Prostate gland (tissue), 2 donors: ENCODE measurements at places on chromosomes 6 and 20. TPM values are rescaled to one million over a fixed set of nuclear protein-coding genes. Genes with fewer than 3 reads are reported as not detected.

Gene STX11
- total RNA-seq: 1.4 TPM

Gene ATP6V1G2
- 0.36 TPM for total RNA-seq

Gene FYN
- 103 TPM for total RNA-seq

Gene ZNF337
- total RNA-seq: 20.3 TPM

Gene LRRC73
- total RNA-seq: 4.0 TPM

Gene NPEPL1
- total RNA-seq: 25.7 TPM

DNA sequence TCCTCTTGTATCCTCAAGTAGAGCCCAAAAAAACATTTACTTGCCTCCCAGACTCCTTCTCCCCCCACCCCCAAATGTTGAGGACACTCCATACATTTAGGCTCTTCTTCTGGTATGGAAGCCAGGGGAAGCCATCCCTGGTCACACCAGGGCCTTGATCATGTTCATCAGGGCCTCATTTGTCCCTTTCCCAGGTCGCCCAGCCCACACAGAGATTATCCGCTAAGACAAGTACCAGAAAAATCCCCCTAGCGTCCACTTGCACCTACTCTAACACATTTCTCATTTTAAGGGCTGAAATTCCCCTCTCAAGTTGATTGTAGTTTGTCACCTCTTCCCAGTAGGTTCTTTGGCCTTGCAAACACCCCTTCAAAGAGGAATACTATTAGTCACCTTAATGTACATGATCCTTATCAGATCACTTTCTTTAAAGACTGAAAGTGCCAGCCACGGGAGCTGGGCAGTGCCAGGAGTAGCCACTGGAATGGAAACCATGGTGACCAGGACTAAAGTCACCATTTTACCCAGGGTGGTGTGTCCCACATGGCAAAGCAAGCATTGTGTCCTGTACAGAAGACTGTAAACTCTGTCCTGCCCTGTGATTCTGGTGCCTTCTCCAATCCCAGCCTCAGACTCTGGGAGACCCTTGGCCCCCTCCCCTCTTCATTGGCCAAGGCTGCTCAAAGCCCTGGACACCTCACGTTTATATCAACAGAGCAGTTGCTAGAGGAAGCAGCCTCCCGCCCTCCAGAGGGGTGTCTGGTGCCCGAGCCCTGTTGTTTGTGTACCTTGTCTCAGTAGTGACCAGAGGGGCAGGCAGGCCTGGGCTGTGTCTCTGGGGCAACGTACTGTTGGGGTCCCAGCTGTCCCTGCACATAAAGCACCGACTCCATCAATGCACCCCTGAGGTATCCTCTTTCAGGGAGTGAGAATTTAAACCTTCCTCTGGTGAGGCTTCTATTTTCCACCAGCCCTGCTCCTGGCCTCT is 5.0 kb upstream of the APOBEC2 start:
- DNase-seq: no peak

DNA sequence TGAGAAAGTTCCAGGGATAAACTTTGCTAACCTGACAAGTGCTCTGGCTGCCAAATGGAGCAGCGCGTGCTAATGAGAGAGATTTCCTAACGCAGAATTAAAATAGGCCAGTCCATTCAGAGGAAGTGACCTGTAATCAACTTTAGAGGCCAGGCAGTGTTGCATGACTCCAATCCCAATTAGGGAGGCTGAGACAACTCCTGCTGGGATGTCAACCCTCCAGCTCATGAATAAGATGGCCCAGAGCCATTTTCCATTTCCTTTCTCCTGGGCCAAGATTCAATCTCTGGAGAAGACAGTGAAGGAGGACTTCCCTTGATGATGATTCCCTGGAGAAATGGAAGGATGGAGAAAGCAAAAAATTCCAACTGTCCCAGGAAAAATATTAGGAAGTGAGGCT is 241.5 kb upstream of the RNF24 start:
- DNase-seq: no peak

- DNase-seq: no peak
These were observed 122.6 kb upstream of the PLCB4 start for GRCh38 chr20:8946036-8946940.

DNA sequence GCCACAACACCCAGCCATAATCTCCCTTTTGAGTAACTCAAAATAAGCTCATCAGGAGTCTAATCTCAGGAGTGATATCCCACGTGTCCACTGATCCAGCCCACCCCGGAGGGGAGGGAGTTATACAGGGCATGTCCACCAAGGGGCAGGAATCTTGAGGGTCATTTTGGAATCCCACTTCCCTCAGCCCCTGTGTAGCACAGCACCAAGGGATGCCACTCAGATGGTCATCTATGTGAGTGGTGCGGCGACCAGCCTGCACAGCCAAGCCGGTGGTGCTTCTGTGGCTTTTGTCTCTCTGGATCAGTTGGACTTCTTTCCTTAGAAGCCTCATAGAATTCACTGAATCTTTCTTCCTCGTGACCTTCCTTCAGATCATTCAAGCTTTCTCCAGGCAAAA is 11.0 kb upstream of the BCAS4 start:
- no peak for DNase-seq

DNA sequence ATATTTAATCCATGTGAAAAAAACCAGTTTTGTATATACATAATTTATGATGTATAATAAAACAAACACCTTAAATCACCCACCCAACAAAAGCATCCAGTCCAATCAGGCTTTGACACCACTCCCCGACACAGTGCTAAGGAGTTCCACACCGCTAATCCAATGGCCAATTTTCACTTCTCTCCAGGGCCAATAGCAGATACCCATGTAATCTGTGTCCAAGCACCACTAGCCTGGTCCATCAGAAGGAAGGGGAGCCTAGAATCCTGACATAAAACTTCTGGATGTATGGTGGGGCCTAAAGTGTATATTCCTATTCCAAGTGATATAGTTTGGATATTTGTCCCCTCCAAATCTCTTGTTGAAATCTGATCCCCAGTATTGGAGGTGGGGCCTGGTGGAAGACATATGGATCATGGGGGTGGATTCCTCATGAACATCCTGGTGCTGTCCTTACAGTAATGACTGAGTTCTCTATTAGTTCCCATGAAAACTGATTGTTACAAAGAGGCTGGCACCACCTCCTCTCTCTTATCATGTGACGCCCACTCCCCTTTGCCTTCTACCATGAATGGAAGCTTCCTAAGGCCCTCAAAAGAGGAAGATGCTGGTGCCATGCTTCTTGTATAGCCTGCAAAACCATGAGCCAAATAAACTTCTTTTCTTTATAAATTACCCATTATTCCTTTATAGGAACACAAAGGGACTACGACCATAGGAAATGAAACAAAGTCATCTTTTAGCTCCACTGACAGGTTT is 20.8 kb downstream of the RALGAPA2 start:
- no peak for DNase-seq

DNA sequence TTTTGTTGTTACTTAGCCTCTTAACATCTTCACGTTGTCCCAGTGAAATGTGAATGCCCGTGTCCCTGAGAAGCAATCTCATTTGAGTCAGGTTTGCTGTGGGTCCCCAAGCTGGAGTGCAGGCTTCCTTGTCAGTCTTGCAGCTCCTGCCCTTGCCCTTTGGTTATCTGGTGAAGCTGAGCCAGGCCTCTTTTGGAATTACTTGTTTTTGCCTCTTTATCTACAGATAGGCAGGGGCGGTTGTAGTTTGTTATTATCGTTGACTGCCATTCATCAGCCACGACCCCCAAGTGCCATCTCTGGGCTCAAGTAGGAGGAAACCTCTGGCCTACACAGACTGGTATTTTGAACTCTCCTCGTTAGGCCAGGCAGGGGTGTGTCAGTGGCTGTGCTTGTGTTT is 2.2 kb downstream of the TMEM14C start:
- no peak for DNase-seq

DNA sequence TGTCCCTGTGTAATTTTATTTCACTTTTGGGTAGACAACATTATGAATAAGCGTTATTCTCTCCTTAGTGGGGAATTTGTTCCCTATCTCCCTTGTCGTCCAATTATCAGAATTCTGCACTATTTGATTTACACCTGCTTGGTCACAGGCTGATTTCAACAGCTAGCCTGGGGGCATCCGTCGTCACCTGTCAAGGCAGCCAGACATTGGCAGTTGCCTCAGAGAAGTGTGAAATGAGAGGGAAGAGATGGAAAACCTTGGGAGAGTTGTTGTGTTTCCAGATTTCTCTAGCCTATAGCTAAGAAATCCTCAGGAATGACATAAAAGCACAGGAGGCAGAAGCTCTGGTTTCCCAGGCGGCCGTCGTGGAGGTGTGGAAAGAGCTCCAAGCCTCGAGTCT is 891 bp upstream of the GHRH start:
- no peak for DNase-seq

GRCh38 chr20:15927893-15928650 is 645.2 kb downstream of the KIF16B start:
- no peak for DNase-seq

GRCh38 chr6:133300896-133301295 is 59.7 kb downstream of the EYA4 start:
- no peak for DNase-seq

GRCh38 chr6:131555992-131556391 is 17.0 kb upstream of the ARG1 start:
- no peak for DNase-seq

DNA sequence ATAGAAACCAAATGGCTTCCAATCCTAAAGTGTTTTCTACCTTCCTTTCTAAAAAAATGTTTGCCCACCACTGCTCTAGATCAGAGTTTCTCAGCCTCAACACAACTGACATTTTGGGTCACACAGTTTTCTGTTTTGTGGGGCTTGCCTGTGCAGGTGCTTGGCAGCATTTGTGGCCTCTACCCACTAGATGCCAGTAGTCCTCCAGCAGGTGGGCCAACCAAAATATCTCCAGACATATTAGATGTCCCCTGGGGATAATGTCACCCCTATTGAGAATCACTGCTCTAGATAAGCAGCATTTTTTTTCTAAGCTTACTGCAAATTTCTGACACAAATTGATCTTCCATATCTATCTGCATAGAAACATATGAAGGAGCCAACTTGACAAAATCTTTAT is 26.3 kb upstream of the EPM2A start:
- DNase-seq: no peak

DNA sequence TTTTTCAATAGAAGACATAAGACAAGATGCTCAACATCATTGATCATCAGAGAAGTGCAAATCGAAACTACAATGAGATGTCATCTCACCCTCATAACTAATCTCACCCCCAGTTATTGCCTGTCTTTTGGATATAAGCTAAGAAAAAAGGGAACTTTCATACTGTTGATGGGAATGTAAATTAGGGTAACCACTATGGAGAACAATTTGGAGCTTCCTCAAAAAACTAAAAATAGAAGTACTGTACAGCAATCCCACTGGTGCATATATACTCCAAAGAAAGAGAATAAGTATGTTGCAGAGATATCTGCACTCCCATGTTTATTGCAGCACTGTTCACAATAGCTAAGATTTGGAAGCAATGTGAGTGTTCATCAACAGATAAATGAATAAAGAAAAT is 26.4 kb upstream of the PHF3 start:
- no peak for DNase-seq

- DNase-seq: no peak
These were observed 897 bp downstream of the ADIG start for GRCh38 chr20:38581830-38582358.

GRCh38 chr6:132763269-132763668 is 5.6 kb upstream of the VNN2 start:
- DNase-seq: no peak

GRCh38 chr6:154471609-154472362 is 38.7 kb downstream of the CNKSR3 start:
- DNase-seq: peak; percentile 66
